ENCODE measurements at places on chromosomes 7 and 10.

GRCh38 chr10:25023278-25023677 lies 6.9 kb downstream of the THNSL1 start:
- no peak for DNase-seq

DNA sequence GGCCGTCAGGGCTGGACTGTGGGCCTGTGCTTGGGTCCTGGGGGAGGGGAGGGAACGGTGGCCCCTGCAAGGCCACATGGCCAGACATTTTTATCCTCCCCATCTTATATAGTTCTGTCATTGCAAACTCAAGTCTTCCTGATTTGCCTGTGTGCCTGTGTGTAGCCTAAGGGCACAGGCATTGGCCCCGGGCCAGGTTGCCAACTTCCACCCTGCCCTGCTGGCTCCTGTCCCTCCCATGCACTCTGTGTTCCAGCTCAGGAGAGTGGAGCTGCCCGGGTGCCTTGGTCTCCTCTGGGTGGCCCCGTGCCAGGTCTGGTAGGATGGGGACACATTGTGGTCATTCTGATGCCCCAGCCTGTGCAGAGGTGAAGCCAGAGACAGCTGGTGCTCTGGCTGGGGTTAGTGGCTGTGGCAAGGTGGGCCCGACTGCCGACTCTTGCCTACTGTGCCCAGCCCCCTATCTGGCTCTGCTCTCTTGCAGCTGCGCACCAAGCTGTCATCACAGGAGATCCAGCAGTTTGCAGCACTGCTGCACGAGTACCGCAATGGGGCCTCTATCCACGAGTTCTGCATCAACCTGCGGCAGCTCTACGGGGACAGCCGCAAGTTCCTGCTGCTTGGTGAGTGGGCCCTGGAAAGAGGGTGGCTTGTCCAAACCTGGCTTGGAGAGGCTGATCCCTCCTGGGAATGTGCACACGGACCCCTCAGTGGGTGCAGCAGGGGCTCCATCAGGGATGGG lies 14.8 kb downstream of the NACAD start:
- DNase-seq, result no peak

DNA sequence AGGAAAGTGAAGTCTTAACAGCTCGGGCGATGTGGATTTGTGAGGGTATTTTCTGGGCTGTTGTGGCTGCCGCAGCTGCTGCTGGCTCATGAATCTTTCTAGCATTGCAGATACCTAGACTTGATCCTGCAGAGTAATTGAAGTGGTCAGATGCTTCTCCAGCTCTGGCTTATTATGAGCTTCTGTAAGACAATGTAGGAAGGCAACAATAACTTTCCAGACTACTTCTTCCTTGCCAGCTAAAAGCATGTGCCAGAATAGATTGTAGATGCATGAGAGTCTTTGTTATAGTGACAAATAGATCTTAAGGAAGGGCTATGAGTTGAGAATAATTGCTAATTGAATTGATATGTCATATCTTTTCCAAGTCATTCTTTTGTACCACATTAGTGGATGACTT lies 461.4 kb upstream of the POT1 start:
- no peak for DNase-seq

- DNase-seq, result no peak
Observed at GRCh38 chr7:151869109-151869428, 7.8 kb downstream of the PRKAG2 start.

DNA sequence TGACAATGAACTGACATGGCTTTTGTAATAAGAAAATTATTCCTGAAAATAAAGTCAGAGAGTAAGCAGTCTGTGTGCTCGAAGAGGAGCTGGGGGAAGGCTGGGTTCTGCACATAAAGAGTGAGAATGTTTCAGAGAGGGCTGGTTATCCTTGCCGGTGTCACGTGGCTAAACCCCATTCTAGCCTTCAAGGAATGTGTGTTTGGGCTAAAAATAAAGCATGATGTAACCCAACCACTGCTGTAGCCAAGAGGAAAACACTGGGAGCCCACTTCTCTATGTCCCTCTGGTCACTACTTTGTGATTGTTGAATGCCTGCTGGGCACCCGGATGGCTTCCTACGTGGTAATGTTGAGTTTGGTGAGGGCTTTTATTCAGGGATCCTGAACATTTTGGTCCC lies 23.5 kb downstream of the WDFY4 start:
- no peak for DNase-seq

- DNase-seq, result no peak
Observed at GRCh38 chr7:151008511-151009323, 15.6 kb downstream of the ATG9B start.

GRCh38 chr7:151274396-151274795 lies 25.9 kb upstream of the SMARCD3 start:
- DNase-seq, result no peak

DNA sequence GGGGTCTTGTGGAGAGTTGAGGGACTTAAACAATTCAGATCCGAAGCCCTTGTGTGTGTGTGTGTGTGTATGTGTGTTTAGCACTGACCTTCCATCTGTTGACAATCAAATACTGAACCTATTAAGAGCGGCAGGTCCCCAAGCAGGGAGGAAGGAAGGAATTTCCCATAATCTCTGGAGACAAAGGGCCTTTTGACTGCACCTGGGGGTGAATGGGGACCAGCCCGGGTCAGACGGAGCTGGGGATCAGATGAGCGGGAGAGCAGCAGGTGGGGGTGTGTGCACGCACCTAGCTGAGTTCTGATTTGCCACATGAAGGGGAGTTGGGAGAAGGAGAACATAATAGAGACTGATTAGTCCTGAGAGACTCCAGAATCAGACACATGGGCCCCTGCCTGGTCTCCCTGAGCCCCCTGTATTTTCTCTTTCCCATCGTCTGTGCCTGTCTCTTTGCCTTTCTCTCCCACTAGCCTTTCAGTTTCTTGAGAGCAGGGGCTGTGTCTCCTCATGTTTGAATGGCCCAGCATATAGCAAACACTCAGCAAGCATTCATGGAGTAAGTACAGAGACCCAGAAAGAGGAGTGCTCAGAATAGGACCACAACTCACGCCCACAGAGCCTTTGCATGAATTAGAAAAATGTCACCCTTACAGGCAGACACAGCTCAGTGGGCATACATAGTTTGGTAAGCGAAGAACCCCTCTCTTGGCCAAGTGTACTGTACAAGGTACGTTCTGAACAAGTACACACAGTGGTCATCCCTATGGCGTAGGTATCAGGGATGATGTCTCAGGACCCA lies 288.3 kb upstream of the HABP2 start:
- DNase-seq, result no peak

DNA sequence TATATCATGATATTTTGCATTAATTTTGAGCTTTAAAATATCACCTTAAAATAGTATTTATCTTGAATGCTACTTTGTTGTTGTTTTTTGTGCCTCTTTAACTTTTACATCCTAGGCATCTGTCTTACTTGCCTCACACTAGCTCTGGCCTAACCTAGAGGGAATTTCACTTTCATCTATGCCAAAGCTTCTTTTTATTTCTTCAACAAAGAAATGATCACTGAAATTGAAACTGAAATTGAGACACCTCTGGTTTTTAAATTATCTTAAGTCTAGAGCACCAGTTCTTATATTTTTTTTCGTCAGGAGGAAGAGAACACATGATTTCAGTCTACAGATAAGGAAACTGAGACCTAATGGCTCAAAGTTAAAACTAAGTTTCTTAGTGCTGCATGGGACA lies 3.5 kb upstream of the SCIN start:
- peak; percentile 14 for DNase-seq

- no peak for DNase-seq
Observed at GRCh38 chr7:1848013-1848640, 178.1 kb downstream of the ELFN1 start.

DNA sequence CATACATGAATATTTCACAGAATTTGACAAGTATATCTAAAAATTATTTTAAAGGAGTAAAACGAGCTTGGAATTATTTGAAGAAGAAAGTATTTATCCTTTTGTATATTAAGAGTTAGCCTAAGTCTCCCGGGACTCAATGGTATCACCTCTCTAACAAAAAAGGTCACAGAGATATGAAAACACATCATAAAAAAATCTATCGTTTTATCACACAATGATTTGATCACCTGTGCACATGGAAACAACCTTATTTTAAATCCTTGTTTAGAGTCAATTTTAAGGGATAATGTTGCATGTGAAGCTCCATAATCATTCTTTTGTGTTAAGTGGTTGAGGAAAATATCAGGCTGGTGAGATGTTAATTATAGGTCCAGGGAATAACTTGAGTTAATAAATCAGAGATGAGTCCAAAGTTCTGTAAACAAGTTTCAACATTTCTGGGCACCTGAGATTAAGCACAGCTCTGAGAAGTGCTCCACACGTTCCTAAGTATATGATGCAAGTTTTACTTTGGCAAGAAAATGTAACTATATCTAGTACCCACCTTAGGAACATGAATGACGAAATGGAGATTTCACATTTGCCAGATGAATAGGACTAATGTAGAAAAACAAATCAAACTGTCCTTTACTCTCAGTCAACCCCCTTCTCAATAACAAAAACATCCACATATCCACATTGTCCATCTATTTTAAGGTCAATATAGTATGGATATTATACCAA lies 148.5 kb upstream of the AKR1E2 start:
- DNase-seq, result no peak

GRCh38 chr7:28183627-28184026 lies 3.0 kb upstream of the JAZF1 start:
- DNase-seq, result no peak

- no peak for DNase-seq
Observed at GRCh38 chr10:87656431-87657072, 3.1 kb upstream of the PAPSS2 start.

- DNase-seq, result no peak
Observed at GRCh38 chr10:87503401-87503800, 1.3 kb upstream of the MINPP1 start.

DNA sequence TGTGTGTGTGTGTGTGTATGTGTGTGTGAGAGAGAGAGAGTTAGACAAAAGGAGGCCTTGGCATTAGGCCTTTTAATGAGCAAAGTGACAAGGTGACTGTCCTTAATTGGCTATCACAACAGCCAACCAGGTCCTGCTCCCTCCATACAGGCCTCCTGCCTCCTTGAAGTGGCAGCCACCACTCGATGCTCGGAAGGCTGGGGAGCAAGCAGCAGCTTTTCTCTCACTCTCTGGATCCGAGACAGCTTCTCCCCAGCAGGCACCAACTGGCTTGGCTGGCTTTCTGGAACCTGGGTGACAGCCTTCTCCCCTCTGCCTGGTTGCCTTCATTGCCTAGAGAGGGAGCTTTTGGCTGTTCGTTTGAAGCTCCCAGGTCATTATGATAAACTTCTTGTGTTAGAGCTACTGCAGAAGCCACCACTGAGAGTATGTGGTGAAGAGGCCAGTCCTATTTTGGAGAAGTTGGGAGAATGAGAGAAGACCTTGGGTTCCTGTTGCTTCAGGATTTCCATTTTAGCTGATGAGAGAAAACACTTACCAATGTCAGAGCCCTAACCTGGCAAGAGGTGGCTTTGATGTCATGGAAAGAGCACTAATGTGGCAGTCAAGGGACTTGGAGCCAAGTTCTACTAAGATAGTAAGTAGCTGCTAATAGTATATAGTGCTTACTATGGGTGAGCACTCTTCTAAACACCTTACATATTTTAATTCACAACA lies 37.6 kb downstream of the RPS24 start:
- DNase-seq, result no peak

GRCh38 chr10:88313878-88314277 lies 269.2 kb downstream of the RNLS start:
- no peak for DNase-seq

- DNase-seq, result no peak
Observed at GRCh38 chr10:129272866-129273650, 194.0 kb upstream of the MGMT start.

GRCh38 chr10:92142512-92142911 lies 148.4 kb downstream of the CPEB3 start:
- DNase-seq, result no peak

- DNase-seq, result no peak
Observed at GRCh38 chr7:135939261-135939812, 37.8 kb downstream of the MTPN start.

GRCh38 chr10:132836248-132836831 lies 50.4 kb upstream of the NKX6-2 start:
- DNase-seq, result no peak

- no peak for DNase-seq
Observed at GRCh38 chr10:61877887-61878739, 23.4 kb upstream of the ARID5B start.

DNA sequence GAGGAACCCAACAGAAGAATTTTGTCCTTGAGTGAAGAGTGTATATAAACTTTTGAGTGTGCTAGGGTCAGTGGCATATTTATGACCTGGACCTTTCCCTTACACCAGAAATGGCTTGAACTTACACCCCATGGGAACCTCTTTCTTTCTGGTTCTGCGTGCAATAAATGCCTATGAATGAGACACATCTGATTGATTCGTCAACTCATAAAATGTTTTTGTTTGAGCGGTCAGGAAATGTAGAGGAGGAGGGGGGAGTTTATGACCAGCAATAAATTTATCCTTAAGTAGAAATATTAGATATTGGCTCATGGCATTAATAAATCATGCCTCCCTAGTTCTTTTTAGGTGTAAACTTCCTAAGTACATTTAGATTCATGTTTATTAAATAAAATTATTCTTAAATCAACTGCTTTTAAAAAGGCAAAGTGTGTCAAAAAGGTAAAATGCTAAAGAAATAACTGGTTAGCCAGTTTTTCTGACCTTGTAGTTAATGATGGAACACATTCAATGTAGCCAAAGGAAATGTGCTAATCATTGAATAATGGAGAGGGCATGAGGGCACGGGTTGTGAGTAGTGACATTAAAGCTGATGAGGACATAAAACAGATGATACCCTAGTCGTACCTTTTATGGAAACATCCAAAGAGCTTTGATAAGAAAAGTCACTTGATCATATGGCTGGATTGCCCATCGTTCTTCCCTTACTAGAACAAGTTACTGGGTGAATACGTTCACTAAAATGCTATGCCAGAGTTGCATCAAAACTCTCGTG lies 13.6 kb upstream of the NUP42 start:
- no peak for DNase-seq

- no peak for DNase-seq
Observed at GRCh38 chr7:3795141-3795540, 494.1 kb downstream of the SDK1 start.

DNA sequence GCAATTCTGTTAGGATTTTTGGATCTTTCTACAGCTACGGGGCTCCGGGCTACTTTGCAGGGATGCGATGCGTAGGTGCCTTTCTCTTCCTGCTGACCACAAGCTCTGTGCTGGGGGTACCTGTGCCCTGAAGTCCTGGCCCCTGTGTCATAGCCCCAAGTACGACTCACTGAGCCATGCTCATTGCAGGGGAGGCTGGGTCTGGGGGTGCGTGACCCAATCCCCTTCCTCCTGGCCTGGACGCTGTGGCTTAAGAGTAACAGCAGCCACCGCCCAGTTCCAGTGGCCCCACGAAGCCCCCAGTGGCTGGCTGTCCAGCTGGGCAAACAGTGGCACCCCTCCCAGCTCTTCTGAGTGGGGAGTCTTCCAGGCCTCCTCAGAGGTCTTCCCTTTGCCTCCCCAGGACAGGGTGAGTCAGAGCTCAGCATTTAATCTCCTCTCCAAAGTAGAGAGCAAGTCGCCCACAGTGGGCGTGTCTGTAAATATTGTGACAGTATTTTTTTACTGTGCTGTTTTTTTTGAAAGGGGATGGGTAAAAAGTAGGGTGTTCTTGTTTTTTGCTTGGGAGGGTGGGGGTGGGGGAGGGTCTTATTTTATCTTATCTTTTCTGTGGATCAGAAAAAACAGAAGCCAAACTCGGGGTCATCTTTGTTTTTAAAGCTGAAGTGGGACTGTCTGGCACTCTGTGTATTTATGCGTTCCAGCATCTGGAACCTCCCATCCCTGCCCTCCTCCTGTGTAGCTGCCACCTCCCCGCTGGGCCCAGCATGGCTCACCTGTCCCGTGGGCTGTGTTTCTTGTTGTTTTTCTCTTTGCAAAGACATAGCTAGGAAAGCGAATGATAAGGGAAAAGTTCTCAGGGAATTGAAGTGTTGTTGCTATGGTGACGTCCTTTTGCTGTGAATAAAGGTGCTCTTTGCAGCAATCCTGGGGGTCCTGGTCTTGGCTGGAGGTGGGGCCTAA lies 8.2 kb downstream of the LFNG start:
- DNase-seq, result no peak
